Stimulated activated CD4-positive, alpha-beta T cell treated with anti-CD3 and anti-CD28 coated beads, TNF-alpha, amount 100 ng/mL, for 24 hours (primary cell): ENCODE measurements at places on chromosomes 7 and 10.

DNA sequence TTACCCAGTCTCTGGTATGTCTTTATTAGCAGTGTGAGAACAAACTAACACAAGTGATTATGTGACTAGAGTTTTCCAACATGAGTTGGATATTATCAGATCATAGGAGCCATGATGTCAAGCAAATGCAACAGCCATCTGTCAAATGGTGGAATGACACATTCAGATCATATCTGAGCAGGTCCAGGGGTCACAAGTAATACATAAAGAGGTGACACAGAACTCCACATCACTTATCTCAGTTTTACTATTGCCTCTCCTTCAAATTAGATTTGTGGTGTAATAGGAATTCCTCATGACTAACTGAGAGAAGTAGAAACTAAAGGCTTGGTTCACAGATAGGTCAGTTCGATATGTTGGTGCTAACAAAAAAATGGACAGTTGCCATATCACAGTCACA is 12.2 kb upstream of the SAMD9L start:
- no peak for DNase-seq

GRCh38 chr7:33742999-33743587 is 162.2 kb upstream of the BMPER start:
- DNase-seq: no peak

DNA sequence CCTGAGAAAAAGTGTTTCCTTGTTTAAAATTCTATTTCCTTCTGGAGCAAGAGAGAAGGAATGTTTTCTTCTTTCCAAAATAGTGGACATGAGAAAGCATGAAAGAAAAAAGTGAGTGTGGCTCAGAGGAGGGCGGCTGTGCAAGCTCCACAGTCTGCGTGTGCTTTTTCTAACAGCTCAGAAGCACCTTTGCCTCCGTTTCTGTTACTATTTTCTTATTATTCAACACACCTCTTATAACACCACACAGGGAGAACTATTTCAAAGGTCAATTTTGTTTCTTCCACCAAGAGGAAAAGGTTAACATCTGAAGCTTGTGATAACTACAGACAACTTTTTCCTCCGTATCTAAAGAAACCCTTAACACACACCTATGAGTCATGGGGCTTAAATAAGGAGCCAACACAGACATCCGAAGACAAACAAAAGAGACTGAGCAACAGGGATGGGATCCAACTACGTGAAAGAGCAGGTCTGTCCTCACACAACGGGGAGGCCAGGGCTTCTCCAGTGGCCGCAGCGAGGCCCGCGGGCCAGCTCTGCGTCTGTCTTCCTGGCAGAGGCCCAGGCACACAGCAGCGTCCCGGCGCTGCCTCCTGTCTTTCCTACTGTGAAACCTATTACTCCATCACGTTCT is 36.2 kb upstream of the NCAPG2 start:
- DNase-seq: no peak

- DNase-seq: no peak
Measured at GRCh38 chr10:61899663-61899996, 1.9 kb upstream of the ARID5B start.

DNA sequence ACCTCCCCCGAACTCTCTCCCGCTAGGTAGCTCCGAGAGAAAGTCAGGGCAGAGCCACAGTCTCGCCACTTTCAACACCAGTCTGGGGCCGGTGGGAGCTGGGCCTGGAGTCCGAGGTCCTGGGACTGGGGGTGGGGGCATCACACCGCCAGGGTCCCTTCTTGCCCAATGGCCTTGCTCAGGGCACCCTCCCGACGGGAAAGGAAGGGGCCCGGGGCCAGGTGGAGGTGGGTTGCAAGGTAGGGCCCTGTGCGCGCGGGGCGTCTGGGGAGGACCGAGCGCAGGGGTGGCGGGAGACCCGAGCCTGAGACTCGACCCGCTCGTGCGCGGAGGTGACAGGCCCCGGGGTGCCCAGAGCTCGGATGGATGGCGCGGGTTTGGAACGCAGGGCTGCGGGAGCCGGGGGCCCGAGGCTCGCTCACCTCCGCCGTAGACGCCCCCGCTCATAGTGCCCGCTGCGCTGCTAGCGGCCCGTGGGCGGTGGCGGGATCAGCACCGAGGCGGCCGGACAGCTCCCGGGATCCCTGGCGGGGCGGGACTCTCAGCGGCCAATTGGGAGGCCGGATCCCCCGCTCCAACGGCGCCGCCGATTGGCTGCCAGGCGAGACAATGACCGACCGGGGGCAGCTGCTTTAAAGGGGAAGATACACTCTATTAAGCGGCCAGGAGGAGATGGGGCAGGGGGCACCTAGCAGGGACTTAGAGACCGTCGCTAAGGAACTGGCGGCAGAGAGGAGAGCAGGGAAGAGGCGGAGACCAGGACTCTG is at the start of gene ACTL6B:
Gene ACTL6B, minus strand, starts transcription at position 541 of the 767 bp plus-strand sequence. Its CDS starts 94 bp downstream, at position 447.
- DNase-seq: peak; percentile 69

DNA sequence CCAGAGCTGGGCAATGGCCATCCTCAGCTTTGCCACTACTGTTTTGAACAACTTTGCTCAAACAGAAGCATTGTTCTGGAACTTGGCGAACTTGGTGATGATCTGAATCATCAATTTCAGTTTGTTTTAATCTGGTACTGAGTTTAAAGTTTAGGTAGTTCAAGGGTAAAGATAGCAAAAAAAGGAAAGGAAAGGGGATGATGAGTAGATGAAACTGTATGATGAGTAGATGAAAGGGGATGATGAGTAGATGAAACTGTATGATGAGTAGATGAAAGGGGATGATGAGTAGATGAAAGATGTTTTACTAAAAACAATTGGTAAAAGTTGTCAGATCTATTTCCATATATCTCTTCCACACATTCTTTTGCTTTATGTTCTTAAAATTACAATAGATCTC is 737.0 kb downstream of the LRMDA start:
- DNase-seq: no peak

- DNase-seq: no peak
Measured at GRCh38 chr7:73833251-73833919, 2.6 kb downstream of the CLDN4 start.

DNA sequence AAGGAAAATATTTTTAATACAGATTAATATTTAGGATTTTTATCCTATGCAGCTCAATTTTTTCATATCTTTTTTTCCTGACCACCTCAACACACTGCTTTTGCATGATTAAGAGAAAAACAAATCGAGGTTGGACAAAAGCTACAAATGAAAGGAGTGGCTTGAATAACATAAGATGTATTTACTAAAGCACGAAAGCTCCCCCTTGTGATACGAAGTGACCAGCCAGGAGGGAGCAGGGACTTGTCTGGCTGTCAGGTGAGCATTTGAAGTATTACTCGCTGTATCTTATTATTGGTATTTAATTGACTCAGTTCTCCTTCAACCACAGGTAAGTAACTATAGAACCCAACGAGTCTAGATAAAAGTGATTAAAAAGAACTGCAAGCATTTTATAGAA is 265.2 kb upstream of the PHF14 start:
- DNase-seq: no peak
